ENCODE measurements at places on chromosomes 3 and 15.
A peak's percentile ranks its signal among the peaks of the same experiment; 100 is the strongest.

GRCh38 chr3:151213881-151214280, 10.9 kb upstream of the GPR171 start:
- no peak for DNase-seq

- no peak for DNase-seq
Measured at GRCh38 chr15:25742041-25742730, 120.9 kb downstream of the ATP10A start.

- DNase-seq, result peak; percentile 65
Measured at GRCh38 chr3:195153130-195153529, 117.8 kb downstream of the XXYLT1 start.

GRCh38 chr15:56894601-56895000, 23.8 kb upstream of the TCF12 start:
- no peak for DNase-seq

GRCh38 chr3:4633078-4634004, 140.2 kb downstream of the ITPR1 start:
- peak; percentile 79 for DNase-seq

GRCh38 chr3:151775314-151776258, 38.3 kb upstream of the AADAC start:
- DNase-seq, result no peak

- DNase-seq, result no peak
Measured at GRCh38 chr15:36953346-36953745, 147.0 kb downstream of the MEIS2 start.

DNA sequence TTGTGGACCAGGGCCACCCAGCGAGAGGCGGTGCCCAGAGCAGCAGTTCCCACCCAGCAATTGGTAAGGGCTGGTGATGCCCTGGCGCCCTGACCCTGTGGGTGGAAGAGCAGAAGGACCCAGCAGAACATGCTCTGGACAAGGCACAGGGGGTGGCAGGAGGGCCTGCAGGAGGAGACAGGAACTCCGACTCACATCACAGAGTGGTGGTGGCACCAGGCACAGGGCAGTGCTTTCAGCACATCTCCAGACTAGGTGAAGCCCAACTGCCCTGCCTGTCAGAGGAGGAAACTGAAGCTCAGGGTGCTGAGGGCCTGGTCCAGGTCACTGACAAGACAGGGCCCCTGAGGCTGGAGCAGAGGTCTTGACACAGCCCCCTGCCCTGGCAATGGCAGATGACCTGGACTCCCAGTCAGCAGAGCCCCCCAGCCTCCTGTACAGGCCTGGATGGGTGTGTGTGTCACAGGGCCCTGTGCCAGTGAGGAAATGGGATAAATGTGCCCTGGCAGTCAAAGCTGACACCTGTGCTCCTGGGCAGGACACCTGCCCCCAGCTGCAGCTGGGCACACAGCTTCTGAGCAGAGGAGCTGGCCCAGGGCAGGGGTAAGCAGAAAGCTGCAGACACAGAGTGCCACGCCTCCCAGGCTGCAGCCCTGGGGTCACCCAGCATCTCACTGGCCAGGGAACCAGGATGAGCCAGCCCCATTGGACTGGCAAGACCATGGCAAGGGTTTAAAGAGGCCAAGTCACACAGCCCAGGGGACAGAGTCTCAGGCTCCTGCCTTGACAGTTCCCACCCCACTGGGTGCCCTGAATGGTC, 11.4 kb downstream of the KLF15 start:
- no peak for DNase-seq

GRCh38 chr3:155037508-155038202, 42.5 kb upstream of the MME start:
- no peak for DNase-seq

DNA sequence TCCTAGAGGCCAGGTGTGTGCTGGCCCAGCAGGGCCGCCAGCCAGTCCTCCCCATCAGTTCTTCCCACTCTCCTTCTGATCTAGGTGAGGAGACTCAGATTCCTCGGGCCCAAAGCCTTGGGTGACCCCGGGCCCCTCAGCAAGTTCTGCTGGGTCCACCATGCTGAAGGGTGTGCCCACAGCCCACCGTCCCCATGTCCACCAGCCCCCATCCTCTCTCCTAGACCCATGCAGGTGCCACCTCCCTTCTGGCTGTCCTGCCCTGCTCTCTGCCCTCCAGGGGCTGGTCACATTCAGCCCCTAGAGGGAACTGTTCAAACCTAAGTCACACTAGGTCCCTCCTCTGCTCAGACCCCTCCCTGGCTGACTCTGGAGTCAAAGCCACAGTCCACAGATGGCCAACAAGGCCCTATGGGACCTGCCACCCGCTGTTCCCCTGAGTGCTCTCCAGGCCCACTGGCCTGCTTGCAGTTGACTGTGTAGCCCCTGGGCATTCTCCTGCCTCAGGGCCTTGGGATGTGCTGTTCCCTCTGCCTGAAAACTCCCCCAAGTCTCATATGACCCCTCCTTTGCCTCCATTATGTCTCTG, 878 bp upstream of the TLR9 start:
- DNase-seq, result no peak

- DNase-seq, result no peak
Measured at GRCh38 chr3:26535151-26535550, 87.4 kb upstream of the LRRC3B start.

DNA sequence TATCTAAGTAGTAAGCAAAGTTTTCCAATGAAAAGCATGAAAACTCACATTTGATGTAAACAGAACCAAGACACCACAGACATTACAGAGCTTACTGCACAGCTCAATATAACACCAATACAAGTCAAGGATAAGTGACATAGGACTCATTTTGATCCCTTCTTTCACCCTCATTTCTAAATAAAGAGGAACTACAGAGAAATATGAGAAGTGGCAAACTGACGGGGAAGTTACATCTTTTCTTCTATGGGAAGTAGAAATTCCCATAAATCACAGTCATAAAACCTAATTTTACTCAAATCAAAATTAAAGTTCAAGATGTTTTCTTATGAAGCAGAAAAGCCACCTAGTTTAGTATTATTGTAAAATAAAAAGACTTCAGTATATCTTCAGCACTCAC, 3.8 kb downstream of the ATG3 start:
- DNase-seq, result no peak

DNA sequence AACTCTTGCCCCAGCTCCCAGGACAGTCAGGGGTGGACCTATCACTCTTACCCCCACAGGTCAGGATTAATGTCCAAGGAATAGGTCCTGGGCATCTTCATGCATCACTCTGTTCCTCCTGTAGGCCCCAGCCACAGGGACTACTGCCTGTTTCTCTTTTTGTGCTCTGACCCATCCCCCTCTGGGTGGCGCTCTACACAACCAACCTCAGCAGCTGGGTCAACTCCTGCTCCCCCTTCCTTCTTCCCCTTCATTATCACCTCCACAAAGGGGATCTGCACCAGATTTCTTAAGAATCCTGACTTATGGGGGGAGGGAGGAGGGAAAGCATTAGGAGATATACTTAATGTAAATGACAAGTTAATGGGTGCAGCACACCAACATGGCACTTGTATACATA, 12.2 kb upstream of the TRANK1 start:
- DNase-seq, result peak; percentile 79

DNA sequence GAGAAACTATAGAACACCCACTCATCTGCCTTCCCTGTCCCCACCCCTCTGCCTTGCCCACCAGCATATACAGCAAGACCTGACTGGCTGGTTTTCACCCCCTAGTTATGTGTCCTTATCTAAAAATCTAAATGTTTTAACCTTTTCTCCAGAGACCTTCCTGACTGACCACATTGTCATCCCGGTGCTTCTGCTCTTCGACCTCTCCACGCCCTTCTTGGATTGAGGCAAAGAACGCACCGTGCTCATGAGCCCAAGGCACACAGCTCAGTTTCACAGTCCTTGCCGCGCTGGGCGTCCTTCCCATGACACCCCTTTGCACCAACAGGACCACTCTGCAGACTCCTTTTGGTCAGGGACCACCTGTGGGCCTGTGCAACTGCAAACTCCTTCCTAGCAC, 62.7 kb downstream of the B3GNT5 start:
- DNase-seq, result no peak

GRCh38 chr3:175312791-175313190, 453.7 kb downstream of the NAALADL2 start:
- DNase-seq, result no peak

DNA sequence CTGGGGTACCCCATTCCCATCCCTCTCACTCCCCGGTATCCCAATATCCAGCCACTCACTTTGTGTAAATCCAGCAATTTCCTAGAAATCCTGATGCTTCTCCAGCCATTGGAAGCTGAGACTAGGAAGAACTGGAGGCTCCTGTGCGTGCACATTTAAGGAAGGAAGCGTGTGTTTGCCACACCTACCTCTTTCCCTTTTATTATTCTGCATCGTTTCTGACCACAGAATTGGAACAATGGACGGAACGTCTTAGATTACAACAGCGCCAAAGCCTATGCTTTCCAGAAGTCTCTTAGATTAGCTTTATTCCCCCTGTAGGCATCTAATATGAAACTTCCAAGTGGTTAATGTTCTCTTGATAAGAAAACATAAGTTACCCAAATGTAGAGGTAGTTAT, 234.8 kb upstream of the TRIM42 start:
- no peak for DNase-seq

GRCh38 chr3:126664591-126665214, 9.8 kb upstream of the TXNRD3 start:
- peak; percentile 48 for DNase-seq

DNA sequence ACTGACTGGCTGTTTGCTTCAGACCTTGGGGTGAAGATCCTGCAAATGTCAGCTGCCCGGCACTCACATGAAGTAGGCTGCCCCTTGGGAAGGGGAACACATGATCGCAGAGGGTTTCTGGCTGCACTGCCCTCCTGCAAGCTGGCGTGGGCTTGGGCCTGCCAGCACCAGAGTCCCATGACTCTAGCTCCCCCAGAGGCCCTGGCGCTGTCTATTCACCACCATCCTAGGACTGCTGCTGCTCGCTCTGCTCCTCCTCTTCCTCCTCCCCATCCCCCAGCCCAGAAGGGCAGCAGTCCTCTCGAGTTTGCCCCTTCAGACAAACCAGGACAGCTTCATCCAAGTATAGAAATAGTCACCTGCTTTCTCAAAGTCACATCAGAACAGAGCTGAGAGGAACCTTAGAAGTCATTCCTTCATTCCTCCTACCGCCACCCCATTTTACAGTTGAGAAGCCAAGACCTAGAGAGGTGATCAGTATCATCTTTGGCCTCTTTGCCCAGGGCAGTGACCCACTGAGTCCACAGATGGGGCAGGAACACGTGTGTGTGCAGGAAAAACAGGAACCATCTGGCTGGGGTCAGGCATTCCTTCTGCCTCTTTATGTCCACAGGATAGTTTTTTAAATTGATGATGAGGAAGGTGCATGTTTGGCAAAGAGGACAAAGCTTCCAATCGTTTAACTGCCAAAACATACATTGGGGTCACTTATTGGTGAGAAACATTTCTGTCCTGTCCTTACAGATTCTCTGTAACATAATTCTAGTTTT, 13.2 kb downstream of the DPH3 start:
- no peak for DNase-seq

- DNase-seq, result no peak
Measured at GRCh38 chr15:58616171-58616570, 133.3 kb downstream of the ADAM10 start.

GRCh38 chr3:14324224-14324944, 78.0 kb upstream of the SLC6A6 start:
- DNase-seq, result no peak

Data from GM23338 (cell line).